Fibroblast of skin of left quadriceps (primary cell): ENCODE measurements at places on chromosomes 3 and 15.

DNA sequence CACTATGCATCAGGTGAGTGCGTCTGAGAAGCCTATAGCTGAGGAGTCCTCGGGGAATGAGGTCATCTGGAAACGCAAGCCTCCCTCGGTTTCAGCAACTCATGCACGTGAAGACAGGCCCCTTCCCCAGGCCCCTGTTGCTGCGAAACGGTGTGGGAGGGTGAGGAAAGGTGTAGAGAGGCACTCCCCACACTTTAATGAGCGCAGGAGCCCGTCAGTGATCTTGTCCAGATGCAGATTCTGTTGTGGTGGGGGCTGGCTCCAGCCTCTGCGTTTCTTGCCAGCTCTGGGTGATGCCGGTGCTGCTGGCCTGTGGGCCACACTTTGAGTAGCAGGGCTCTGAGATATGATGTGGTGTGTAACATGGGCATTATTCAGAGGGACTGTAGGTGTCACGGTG lies 38.6 kb upstream of the LACTB start:
- DNase-seq, result no peak

DNA sequence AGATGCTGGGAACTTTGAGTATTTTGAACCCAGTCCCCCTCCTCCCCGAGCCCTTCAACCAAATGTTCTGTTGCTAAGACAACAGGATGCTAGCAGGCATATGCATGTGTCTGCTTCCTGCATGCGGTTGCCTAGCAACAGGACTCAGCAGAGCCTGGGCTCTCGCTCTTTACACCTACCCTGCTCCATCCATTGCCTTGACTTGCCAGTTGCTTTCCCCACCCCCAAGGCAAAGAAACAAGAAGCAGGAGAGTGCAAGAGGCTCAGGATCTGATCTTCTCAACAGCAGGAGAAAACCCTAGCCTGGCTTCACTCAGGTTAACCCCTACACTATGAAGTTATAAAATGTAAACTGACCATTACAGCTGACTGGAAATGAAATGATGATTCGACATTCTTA lies 393.0 kb downstream of the IGSF11 start:
- no peak for DNase-seq

DNA sequence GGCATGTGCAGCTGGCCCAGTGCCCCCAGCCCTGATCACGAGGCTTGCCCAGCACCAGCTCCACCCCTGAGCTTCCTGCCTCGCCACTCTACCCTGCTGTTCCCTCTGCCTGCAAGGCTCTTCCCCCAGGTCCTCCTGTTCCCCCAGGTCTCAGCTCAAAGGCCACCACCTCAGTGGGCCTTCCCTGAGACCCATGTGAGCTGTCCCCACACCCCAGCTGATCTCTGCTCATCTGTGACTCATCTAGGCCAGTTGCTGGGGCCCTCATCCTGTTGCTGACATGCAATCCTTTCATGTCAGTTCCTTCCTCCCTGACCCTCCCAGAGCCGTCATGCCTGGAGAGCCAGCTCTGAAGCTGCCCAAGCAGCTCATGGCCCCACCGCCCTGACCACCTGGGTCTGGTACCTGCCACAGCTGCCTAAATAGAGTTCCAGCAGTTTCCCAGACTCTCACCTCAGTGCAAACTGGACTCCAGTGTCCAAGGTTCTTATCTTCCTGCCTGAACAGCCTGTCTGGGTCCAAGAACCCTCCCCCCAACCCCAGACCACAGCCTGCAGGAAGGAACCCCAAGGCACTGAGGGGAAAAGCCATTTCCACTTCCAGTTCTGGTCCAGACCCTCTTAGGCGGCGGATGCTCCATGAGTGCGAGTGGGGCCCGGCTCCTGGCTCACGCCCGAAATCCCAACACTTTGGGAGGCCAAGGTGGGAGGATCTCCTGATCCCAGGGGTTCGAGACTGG lies 116.6 kb upstream of the IQSEC1 start:
- DNase-seq, result no peak

DNA sequence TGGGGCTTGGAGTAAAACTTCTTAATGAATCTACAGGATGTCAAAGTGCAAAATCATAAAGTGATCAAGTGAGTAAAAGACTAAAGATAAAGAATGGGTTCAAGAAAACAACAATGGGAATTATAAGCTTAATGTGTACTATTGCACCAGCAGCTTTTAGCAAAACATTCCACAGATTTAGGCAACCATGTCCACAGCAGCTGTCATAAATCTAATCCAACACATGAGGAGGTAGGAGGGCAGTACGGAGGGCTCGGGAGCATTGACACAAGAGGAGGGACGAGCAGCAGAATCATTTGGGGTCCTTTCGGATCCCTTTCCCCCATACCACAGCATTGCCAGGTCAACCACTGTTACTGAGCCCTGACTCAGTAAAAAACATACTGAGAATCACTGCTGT lies 464.3 kb upstream of the WNT5A start:
- no peak for DNase-seq
